ENCODE measurements at places on chromosomes 11 and 22.

DNA sequence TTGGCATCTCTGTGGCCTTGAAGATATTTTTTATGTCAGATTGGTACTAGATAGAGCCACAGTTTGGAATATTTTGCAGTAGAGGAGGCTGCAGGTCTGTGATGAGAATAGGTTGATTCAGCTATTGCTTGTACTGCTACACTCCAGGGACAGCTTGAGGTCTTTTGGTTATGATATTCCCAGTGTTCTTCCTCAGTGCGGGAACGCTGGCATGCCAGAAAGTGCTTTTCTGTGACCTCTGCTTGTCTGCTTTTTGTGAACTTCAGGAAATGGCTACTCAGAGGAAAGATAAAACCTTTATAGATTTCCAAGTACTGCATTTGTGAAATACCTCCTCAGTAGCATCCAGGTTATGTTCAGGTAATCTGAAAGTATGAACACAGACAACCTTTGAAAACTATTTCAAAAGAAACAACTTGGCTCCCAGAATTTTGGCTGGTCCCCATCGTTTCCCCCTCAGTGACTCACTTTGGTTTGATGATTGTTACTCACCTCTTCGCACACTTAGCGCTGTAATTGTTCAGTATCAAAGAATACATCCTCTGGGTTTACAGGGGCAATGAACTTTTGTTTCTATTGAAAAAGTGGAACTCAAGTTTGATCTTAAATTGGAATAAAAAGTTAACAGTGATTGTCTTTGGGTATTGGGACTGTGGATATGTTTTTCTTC lies 191.4 kb downstream of the HIPK3 start:
- H3K36me3 ChIP-seq = peaks cover 2% of the 10 kb centered on the region
- no peaks in the 10 kb centered on the region for H3K4me1 ChIP-seq
- H3K4me3 ChIP-seq = no peak overlapping the region
- peaks cover 32% of the 10 kb centered on the region for H3K27me3 ChIP-seq
- H3K27ac ChIP-seq = no peak overlapping the region

- H3K4me3 ChIP-seq = no peak overlapping the region
- no peak for DNase-seq
These were observed 130.6 kb downstream of the ST3GAL4 start for GRCh38 chr11:126485986-126486635.

DNA sequence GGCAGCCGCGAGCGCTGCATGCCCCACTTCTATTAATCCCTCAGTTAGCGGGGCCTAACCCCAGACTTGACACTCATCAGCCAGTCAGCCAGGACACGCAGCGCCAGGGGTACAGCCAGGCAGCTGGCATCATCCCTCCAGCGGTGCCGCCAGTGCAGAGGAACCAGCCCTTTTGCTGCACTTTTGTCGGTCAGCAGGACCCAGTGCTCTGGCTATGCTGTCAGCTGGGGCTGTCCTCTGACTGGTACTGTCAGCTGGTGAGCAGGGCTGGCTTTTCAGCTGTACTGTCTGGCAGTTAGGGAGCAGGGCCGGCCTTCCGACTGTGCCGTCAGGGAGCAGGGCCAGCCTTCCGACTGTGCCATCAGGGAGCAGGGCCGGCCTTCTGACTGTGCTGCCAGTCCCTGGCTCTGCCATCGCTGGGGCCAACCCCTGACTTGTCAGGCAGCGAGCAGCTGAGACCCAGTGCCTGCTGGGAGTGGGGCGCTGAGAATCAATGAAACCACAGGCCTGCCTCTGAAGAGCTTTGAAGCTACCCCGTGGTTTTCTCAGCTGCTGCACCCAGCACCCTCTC lies 115.4 kb downstream of the KIAA1671 start:
- H3K4me1 ChIP-seq = peaks cover 73% of the 10 kb centered on the region
- H3K27ac ChIP-seq = peak overlapping the region; percentile 99
- no peaks in the 10 kb centered on the region for H3K27me3 ChIP-seq

- no peaks in the 10 kb centered on the region for H3K27me3 ChIP-seq
- no peaks in the 10 kb centered on the region for H3K36me3 ChIP-seq
- H3K4me1 ChIP-seq = no peaks in the 10 kb centered on the region
These were observed 25.5 kb downstream of the ARHGAP42 start for GRCh38 chr11:100712583-100712982.

DNA sequence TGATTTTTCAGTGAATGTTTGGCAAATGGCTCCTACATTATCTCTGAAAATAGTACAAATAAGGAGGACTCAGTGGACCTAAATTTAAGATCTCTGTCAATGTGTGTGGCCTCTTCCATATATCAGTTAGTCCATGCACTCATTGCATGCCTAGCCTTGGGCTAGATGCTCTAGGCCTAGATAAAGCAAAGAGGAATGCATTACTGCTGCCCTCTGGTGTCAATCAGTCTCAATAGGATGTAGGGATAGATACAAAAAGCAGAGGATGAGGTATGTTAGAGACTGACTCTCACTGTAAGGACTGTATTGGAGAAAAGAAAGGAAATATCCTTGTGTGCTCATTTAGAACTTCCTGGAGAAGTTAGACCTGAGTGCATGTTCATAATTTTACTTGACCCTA lies 42.0 kb downstream of the MS4A2 start:
- no peak overlapping the region for H3K27ac ChIP-seq
- peaks cover 32% of the 10 kb centered on the region for H3K27me3 ChIP-seq
- no peak for DNase-seq
- no peak overlapping the region for H3K4me3 ChIP-seq

GRCh38 chr11:70505761-70506657 lies 107.7 kb downstream of the CTTN start:
- H3K27ac ChIP-seq = no peak overlapping the region
- no peaks in the 10 kb centered on the region for H3K4me1 ChIP-seq
- no peak for DNase-seq
- H3K36me3 ChIP-seq = no peaks in the 10 kb centered on the region
- H3K4me3 ChIP-seq = no peak overlapping the region

DNA sequence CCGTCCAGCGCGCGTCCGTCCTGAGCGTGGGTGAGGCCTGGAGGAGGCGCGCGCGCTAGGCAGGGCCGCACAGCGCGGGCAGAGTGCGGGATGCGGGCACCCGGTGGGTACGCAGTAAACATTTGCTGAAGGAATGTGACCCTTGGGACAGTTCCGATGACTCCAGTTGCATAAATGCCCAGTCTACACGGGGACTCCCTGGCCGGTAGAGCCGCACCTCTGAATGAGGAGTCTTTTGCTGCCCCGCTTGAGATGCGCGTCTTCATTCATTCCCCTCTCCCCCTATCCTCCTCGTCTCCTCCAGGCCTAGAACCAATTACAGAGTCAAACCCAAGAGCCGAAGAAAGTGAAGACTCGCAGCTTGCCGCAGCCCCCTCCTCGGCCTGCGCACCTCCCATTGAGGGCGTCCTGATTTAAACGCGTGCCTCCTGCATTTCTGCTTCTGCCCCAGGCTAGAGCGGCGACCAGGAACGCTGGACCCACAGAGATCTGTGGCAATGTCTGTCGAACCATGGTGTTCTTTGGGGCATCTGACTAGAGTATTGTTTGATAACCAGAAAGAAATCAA lies 729 bp upstream of the CHKB start:
- peaks cover 11% of the 10 kb centered on the region for H3K36me3 ChIP-seq
- no peaks in the 10 kb centered on the region for H3K27me3 ChIP-seq
- peak overlapping the region; percentile 99 for H3K27ac ChIP-seq
- no peak for DNase-seq
- H3K4me3 ChIP-seq = peak overlapping the region; percentile 90
- H3K4me1 ChIP-seq = peaks cover 14% of the 10 kb centered on the region

GRCh38 chr11:64119700-64120099 lies 46.2 kb downstream of the MACROD1 start:
- H3K4me1 ChIP-seq = no peaks in the 10 kb centered on the region
- no peaks in the 10 kb centered on the region for H3K27me3 ChIP-seq
- no peak overlapping the region for H3K27ac ChIP-seq
- H3K36me3 ChIP-seq = no peaks in the 10 kb centered on the region

- peaks cover 47% of the 10 kb centered on the region for H3K4me1 ChIP-seq
- H3K27me3 ChIP-seq = no peaks in the 10 kb centered on the region
- no peak overlapping the region for H3K4me3 ChIP-seq
- peak overlapping the region; percentile 2 for H3K27ac ChIP-seq
These were observed 13.7 kb downstream of the ZBTB44 start for GRCh38 chr11:130301002-130301401.

GRCh38 chr11:2450321-2451041 lies 5.7 kb downstream of the KCNQ1 start:
- H3K27me3 ChIP-seq = peaks cover 16% of the 10 kb centered on the region
- no peak for DNase-seq
- peaks cover 14% of the 10 kb centered on the region for H3K4me1 ChIP-seq
- H3K4me3 ChIP-seq = no peak overlapping the region
- H3K36me3 ChIP-seq = peaks cover 2% of the 10 kb centered on the region
- H3K27ac ChIP-seq = no peak overlapping the region

DNA sequence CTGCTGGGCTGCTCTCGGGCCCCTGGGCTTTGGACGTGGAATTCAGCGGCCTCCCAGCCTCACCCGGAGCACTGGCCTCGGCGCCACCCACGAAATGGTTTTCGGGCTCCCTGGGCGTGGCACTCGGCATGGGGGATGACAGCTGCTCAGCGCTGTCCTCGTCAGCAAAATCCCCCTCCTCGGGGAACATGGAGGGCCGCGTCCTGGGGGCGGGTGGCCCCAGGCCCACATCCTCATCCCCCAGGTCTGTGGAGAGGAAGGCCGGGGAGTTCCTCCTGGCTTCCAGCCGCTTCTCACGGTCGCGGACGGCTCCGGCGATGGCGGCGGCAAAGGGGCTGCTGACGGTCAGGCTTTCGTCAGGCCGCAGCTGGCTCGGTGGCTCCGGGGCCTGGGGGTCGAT lies 88.4 kb downstream of the CTTN start:
- no peaks in the 10 kb centered on the region for H3K27me3 ChIP-seq
- no peak overlapping the region for H3K27ac ChIP-seq
- no peak overlapping the region for H3K4me3 ChIP-seq
- no peaks in the 10 kb centered on the region for H3K36me3 ChIP-seq

DNA sequence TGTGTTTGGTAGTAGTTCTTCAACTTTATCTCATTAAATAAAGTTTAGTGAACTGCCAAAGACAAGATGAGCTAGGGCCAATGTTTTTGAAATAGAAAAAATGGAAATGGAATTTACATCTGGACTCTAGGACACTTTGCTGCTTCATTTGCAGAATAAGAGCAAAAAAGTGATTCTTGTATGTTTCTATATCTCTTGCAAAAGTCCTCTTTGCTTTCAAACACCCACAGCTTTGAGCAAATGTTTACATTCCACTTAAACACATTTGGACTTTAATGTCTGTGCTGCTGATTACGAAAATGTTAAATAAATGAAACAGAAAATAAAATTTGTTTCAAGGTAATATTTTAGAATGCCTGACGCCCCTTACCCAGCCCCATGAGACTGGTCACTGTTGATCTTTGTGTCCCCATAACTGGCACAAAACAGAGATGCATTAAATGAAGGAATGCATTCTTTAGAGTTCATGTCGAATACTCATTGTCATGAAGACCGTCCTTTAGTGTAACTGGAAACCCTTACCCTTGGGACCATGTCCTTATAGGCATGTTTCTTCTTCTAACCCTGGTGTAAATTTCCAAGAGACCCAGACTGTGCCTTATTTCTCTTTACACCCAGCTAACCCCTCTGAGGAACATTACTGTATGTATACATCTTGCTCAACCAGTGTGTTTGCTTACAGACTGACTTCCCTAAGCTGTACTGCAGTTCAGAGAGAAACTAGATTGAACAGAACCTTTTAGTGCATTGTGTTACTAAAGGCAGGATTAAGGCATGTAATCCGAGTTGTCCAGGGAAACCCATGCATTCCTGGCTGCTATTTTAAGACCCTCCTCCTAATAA lies 199.7 kb downstream of the NAV2 start:
- DNase-seq = no peak
- no peaks in the 10 kb centered on the region for H3K36me3 ChIP-seq
- H3K4me3 ChIP-seq = no peak overlapping the region
- peaks cover 22% of the 10 kb centered on the region for H3K27me3 ChIP-seq
- no peak overlapping the region for H3K27ac ChIP-seq

DNA sequence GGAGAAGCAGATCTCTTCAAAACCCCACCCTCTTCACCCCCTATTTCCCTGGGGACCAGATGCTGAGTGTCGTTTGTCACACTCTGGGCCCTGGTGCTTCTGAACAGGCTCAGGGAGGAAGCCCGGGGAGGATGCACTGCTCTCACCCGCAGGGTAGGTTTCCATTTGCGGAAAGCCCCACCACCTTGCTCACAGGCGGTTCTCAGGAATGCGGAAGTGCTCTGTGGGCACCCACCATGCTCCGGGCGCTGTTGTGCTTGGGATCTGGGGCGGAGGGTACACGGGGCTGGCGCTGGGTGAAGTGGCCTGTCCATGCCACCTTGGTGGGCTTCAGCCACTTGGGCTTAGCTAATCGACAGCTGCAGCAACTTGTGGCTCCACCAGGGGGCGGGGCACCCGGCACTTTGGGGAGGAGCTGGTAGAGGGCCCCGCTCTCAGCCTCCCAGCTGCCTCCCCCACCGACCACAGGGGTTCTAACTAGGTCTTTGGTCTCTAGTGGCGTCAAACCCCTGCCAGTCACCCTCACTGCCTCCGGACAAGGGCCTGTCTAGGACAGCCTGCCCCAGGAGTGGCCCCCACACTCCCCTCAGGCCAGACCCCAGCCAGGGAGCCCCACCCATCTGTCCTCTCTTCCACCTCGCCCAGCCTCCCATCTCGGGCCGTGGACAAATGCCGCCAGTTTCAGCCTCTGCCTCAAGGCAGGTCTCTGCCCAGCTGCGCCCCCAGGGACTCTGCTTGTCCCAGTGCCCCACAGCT lies 7.4 kb downstream of the NDUFV1 start:
- no peaks in the 10 kb centered on the region for H3K27me3 ChIP-seq
- H3K4me3 ChIP-seq = peak overlapping the region; percentile 78
- H3K36me3 ChIP-seq = peaks cover 26% of the 10 kb centered on the region

DNA sequence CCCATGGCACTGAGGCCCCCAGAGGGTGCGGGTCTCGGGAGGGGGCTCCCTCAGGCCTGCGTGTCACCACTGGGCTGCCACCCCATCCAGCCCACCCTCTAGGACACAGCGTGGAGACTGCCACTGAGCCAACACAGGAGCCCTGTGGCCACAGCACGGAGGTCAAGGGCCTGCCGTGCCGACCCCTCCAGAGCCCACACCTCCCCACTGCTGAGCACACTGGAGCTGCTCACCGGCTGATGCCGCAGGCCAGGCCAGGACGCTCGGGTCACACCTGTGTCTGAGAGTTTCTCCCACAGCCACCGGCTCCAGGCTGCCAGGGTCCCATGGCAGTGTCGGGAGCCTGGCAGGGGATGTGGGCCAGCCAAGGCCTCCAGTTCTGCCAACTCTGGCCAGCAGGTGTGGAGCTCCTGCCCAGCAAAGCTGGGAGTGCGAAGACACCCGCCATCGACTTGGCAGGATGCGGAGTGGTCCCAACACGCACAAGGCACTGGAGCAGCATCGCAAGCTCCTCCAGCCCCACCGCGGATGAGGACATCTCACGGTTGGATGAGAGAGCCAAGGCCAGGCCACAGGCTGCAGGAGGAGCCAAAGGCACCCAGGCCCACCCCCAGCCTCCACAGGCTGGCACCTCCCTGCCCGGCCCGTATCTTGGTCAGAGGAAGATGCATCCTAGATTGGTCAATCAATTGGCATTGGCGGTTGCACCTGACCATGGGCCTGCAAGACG lies 187.1 kb downstream of the BRD1 start:
- no peak for DNase-seq
- H3K27ac ChIP-seq = no peak overlapping the region
- H3K4me1 ChIP-seq = no peaks in the 10 kb centered on the region
- no peak overlapping the region for H3K4me3 ChIP-seq
- no peaks in the 10 kb centered on the region for H3K27me3 ChIP-seq

Measured in central memory CD8-positive, alpha-beta T cell (primary cell).